Right renal pelvis (tissue), 4 donors: ENCODE measurements at places on chromosomes 3 and 15. TPM values are rescaled to one million over a fixed set of nuclear protein-coding genes. Genes with fewer than 3 reads are reported as not detected.
A peak's percentile ranks its signal among the peaks of the same experiment; 100 is the strongest.

DNA sequence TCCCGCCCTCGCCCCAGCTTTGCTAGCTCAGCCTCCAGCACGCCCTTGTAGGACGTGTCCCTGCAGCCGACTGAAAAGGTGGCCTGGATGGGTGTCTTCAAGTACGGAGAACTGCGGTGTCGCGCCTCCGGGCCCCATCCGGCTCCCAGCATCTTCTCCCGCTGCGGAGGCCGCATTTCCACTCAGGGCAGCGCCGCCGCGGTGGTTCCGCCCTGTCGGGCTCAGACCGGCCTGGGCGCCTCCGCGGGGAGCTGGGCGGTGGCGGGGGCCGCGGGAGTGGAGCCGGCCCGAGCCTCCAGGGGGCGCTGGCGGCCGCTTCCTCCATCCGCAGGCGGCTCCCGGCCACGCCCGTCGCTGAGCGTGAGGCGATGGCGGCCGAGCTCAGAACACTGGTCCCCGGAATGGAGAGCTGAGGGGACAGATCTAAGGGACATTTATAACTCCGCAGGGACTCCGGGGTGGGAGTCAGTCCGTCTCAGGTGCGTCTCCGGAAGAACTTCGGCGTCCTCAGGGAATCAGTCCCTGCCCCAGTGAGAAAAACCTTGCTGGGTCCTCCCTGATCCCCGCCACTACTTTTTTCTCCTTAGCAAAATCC, 13.6 kb upstream of the SMCO1 start:
- DNase-seq = peak; percentile 68

GRCh38 chr3:186105543-186105942, 3.3 kb downstream of the ETV5 start:
- DNase-seq = no peak

DNA sequence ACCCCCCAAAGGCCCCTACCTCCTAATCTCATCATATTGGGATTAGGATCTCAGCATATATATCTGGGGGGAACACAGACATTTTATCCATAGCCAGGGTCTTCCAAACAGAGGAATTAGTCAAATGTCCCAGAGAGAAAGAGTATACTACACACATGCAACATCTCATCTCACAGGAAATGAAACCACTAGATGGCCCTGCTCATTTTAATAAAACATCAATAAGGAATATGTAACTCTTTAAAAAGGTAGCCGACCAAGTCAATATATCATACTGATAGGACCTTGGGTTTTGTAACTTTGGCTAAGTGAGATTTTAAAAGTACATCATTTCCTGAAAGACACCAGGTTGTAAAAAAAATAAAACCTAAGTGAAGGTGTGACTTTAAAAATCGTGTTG, 45.6 kb upstream of the THSD4 start:
- no peak for DNase-seq

DNA sequence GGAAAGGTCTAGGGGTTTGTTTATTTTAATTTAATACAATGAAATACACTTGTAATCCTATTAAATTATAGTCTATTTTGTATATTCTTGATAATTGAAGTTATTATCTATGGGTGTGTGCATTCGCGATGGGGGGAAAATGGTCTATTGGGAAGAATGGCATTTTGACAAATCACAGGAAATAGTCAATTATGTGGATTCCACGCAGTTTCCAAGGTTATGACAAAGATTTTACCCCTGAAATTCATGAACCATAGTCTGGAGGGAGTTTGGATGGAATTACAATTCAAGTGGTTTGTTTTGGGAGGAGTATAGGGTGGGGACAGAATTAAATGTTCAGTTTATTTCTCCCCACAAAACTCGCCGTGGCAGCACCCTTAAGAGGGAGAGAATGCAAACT, 66.5 kb downstream of the RBMS3 start:
- no peak for DNase-seq

GRCh38 chr15:85047271-85047948, 65.8 kb downstream of the PDE8A start:
- DNase-seq = no peak

DNA sequence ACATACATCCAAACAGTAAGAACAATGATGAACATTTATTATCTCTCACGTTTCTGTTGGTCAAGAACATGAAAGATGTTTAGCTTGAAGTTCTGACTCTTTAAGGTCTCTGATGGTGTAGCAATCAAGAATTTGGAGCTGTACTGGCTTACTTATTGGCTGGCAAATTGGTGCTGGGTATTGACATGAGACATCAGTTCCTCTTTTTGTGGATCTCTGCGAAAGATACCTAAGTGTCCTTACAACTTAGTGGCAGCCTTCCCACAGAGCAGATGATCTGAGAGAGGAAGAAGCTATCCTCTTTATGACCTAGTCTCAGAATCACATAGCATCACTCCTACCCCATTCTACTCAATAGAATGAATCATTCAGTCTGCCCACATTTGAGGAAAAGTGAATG, 309.8 kb upstream of the DCBLD2 start:
- DNase-seq = no peak

DNA sequence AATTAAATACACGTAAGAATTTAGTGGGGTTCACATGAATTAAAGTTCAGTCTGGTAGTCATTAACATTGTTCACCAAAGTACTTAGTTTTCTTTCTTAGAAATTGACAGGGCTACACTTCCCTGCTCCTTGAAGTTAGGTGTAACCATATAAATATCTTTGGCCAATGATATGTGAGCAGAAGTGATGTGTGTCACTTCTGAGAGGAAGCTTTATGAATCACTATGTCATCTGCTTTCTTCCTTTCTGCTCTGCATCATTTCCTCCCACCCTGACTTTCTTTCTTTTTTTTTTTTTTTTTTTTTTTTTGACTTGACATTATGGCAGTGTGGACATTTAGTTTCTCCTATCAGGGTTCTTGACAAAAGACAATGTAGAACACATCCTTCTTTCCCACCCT, 156.2 kb upstream of the COL8A1 start:
- DNase-seq = no peak

DNA sequence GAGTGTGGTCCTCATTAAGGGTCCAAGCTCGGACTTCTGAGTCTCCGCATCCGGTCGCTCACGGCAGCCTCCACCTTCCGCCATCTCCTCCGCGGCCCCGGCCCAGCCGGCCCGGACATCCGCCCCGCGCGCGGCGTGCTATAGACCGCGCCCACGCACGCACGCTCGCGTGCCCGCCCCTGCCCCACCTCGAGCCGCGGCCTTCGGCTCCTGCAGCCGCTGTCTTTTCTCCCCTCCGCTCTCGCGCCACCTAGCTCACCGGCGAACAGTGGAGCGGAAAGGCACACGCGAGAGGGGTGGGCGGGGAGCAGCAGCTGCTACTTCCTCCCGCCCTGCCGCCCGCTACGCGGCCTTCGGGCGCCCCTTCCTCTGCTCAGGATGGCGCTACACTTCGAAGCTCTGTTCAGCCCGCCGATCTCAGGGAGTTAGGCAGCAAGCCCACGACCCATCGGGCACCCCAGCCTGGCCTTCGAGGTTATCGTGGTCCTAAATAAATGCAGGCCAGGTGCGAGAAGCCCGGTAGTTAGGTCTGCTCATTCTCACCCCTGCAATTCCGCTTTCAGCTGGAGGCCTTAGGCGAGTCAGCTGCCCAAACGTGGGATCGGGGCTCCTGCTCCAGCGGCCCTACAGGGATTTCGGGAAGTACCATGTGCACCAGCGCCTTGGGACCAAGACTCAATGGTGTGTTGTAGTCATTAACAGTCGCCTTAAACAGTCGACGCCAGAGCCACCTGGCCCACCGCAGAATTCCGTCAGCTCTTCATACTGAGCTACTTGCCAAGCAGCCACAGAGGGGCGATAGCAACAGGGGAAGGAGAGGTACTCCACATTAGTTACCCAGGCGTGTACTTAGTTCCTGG, at the start of gene USP4:
TSS of gene USP4 (minus strand) at position 113 of the 860 bp plus-strand sequence. CDS start at position 84, 29 bp downstream.
- DNase-seq = peak; percentile 76

GRCh38 chr3:53079147-53079546, 33.3 kb upstream of the SFMBT1 start:
- no peak for DNase-seq

DNA sequence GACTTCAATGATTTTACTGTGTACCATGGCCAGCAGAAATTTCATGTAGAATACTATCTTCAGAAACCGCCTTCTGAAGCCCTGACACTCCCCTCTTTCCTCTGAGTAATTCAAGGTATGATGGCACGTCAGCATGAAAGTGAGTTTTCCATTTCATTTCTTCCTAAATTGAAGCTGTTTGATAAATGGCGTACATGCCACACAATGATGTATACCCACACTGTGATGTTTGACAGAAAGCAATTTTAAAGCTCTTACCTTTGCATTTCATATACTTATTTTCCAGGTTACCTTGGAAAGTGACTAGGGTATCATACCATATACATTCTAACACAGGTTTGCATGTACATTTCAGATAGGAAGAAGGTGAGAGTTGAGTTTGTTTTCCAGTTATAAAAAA, 147.9 kb upstream of the LRRC3B start:
- no peak for DNase-seq

GRCh38 chr3:155208183-155208800, 85.2 kb downstream of the STRIT1 start:
- DNase-seq = no peak

- DNase-seq = no peak
Observed at GRCh38 chr15:63080634-63081250, 38.2 kb downstream of the TPM1 start.

DNA sequence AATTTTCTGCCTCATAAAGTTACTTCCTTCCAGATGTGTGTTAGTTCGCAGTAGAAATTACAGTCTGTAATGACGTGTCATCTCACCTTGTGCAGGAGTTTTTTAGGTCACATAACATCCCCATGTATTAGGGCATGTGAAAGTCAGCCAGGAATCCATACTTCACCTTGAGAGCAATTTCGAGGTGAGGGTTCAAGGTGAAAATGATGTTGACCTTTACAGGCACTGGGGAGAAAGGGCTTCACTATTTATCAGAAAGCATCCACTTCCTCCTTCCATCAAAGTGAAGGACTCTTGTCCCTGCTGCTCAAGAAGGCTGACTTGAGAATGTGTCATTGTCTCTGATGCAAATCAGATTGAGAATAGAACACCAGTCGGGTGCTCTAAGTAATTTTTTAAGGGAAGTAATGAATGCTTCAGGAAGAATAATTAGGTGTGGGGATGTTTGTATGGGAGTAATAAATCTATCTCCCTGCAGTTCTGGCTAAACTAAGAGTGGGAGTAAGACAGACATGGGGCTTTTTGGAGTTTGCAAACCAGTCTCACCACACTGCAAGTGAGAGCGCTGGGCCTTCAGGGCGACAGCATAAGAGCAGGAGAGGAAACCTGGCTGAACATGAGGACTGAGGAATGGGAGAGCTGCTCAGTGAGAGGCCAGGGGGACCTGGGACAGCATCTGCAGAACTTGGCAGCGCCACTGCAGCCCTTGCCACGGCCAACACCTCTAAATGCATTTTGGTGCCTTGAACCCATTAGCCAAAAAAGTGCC, 85.9 kb upstream of the IL12A start:
- DNase-seq = no peak

DNA sequence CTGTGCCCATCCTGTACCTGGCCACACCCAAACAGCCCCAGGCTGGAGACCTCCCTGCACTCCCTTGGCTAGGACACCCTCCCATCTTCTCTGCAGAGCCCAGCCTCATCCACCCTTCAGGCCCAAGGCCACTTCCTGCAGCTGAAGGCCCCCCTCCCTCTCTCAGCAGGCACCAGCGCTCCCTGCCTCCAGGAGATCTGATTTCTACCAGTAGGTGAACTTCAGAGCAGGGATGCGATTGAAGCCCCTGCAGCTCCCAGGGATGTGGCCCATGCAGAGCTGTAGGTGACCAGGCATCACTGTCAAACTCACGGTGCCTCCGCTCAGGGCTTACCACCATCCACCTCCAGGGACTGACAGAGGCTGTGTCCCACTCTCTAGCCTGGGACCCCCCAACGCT, 96.3 kb downstream of the NUP210 start:
- no peak for DNase-seq

- DNase-seq = no peak
Observed at GRCh38 chr3:157406394-157406793, 30.3 kb upstream of the PTX3 start.

DNA sequence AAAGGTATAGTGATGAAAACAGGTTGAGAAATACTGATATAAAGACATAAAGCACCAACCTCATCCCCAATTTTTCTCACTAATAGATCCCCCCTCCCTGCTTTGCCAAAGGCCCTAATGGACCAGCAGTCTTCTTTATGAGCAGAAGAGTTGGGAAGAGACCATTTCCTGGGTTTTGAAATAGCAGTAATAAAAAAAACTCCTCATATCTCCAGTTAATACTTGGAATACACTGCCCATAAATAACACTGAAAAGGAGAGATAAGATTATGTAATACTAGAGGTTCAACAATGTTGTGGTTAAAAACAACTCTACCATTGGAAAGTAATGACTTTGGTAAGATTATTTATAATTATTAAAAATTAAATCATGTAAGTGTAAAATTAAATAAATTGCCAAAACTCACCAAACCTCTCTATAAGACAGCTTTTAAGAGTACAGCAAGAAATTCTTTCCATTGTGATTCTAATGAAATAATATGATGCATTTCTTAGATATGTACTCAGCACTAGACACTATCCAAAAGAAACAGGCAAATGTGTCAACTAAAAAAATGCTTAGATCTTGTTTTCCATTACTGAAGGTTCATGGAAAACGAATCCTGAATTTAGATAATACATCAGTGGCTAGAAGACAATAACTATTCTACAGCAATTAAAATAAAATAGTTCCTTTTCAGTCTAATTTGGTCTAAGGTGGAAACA, 88.2 kb downstream of the FAIM start:
- DNase-seq = no peak

DNA sequence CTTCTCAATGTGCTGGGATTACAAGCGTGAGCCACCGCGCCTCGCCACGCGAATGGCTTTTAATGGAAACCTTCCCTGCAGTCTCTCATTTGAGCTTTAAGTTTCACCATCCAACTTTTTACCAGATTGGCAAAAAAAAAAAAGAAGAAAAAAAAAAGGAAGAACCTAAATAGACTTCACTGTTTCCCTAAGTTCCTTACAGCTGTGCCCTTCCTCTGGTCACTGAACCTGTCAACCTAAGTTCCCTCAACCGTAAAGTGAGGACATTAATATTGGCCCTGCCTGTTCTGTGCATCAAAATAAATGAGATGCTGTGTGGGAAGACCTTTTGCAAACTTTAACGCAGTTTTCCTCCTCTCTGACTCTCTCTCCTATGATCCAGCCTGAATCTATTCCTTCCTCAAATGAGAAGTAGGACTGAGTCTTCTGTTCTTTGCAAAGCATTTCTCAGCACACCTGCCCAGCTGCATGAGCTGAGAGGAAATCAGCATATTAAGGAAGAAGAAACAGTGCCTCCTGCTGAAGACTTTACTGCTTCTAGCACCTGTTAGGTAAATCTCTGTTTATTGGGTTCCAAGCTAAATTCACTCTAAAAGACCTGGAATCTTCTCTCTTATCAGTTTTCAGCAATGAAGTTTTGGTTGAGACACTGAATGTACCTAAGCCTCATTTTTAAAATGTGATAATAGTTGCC, 99.6 kb upstream of the ETV5 start:
- DNase-seq = no peak

- no peak for DNase-seq
Observed at GRCh38 chr3:64578797-64579196, 109.0 kb downstream of the ADAMTS9 start.

GRCh38 chr3:8980756-8981257, 17.5 kb upstream of the RAD18 start:
- no peak for DNase-seq

The XCR1 gene
- polyA plus RNA-seq = 0.53 TPM

The IFT80 gene
- 66.9 TPM for polyA plus RNA-seq

The TMEM39A gene
- polyA plus RNA-seq = 49.1 TPM

The PAK2 gene
- polyA plus RNA-seq = 78.1 TPM

The SLC12A8 gene
- polyA plus RNA-seq = 6.3 TPM
